ENCODE measurements at places on chromosomes 5 and 9.

DNA sequence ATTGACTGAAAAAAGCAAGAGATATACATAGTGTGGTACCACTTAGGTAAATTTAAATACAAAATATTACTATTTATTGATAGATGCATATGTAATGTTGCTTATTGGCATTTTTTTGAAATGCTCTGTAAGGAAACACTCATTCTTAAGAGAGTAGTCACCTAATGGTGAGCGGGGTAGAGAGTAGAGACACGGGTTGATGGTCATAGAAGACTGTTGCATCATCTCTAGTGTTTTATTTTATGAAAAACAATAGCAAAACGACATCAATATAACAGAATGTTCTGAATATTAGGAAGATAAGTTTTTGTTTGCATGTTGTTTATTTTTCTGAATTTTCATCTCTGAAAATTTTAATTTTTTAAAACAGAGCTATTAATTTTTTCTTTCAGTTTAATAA lies 4.0 kb downstream of the SRP19 start:
- DNase-seq: no peak

DNA sequence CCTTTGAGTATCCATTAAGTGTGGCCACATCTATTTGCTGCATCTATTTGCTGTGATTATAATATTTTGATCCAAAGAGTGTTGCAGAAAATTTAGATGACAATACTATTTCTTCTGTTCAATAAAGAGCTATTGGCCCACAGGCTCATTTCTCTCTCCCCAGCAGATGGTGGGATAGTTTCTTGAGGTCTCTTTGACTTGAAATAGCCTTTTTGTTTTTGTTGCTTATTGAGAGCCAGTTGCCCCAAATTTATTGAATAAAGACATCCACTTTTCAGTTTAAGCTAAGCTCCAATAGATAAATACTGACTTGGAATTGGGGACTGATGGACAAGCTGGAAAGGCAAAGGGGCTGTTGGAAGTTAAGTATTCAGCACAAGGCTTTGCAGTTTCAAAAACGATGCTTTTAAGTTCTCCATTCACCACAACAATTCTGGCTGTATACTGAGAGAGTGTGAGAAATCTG lies 290.1 kb upstream of the MPDZ start:
- DNase-seq: no peak

GRCh38 chr9:88826181-88826580 lies 165.1 kb upstream of the S1PR3 start:
- DNase-seq: no peak

DNA sequence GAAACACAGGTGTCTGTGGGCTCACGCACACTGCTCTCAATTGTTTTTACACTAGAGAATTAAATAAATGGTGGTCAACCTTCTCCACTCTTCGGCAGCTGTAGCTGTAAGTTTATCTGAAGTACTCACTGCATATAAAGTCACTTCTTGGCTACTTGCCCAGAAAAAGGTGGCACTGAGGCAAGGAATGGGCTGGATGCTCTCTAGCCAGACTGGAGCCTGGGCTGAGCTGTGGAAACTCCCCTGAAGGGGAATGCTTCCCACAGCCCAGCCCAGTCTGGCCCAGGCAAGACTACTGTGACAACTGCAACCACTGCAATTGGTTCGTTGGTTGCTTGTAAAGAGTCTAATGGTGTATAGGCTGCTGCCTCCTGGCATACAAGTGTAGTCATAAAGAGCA lies 4.5 kb downstream of the LEAP2 start:
- no peak for DNase-seq

DNA sequence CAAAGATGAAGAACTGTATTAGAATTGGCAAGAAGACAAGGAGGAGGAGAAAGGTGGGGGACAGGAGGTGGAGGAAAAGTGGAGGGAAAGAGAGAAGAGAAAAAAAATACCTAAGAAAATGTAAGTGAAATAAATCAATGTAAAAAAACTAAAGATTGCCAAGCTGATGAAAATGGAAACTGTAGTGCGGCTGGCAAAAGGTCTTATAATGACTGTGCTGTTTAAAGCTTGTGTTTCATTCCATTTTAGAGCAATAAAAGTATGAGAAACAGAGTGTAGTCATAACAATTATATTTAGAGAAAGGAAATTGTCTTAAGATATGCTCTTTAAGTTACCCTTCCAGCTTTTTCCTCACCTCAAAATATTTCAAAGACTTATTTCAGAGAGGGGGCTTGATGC lies 670.5 kb upstream of the SEMA6A start:
- no peak for DNase-seq

GRCh38 chr9:87873607-87874303 lies 8.9 kb upstream of the SPATA31E1 start:
- no peak for DNase-seq

DNA sequence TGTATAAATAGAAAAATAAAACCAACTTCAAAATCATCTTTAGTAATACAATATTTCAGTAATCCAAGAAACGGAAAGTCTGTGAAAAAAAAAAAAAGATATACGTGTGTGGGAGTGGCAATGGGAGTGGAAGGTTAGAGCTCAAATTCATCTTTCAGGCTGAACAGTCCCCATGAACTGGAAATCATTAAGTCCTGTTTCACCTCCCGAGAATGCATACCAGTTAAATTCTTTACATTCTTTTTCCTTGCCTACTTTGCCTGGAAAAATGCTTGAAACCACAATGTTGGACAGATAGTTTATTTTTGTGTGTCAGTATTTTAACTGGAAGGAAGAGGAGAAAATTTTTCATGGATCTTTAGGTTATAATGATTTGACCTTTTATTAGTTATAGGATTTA lies 166.8 kb downstream of the MUSK start:
- no peak for DNase-seq

- DNase-seq: no peak
These were observed 525.9 kb upstream of the ZNF608 start for GRCh38 chr5:125272357-125272756.

- no peak for DNase-seq
These were observed 66.3 kb downstream of the PSAT1 start for GRCh38 chr9:78363221-78363620.

DNA sequence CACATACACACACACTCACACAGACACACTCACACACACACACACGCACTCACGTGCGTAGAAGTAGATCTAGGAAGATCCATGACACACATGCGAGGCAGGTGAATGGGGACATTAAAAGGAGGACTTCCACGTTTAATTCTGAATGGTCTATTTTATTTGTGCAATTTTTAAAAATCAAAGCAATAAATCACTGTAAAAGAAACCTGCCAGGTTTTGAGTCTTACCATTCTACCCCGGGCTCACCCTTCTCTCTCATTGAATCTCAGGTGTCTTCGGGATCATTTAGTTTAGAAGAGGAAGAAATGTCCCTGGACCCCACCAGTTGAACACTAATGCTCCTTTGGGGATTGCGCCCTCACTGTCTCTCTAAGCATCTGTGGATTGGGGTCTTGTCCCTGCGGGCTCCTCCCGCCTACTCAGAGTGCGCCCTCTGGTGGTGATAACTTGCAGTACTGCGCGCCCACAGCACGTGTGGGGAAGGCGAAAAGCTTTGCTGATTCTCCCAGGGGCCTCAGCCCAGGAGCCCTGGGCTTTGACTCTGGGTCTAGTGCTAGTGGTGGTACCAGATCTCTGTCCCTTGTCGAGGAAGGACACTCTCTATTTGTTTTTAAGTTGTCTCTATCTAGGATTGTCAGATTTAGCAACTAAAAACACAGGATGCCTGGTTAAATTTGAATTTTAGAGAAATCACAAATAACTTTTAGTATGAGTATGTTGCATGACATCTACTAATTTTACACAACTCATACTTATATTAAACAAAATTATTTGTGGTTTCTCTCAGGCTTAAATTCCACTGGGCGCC lies 34.8 kb downstream of the BOD1 start:
- DNase-seq: peak; percentile 64

GRCh38 chr5:43042626-43043399 lies 2.7 kb upstream of the ANXA2R start:
- DNase-seq: peak; percentile 60

DNA sequence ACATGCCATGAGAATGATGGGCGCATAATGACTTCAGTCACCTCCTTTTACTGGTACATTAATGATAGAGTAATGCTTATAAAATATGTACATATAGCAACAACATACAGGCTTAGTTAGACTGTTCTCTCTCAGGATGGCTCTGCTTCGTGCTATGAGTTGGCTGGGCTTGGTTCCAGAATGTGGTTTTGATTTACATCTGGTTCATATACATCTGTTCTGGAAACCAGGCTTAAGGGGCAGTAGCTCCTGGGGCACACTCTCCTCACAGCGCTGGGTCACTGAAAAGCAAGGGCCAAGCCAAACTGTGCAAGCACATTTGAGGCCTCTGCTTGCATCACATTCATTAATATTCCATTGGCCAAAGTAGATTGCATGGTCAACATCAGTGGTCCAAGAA lies 44.9 kb downstream of the PCSK1 start:
- no peak for DNase-seq

DNA sequence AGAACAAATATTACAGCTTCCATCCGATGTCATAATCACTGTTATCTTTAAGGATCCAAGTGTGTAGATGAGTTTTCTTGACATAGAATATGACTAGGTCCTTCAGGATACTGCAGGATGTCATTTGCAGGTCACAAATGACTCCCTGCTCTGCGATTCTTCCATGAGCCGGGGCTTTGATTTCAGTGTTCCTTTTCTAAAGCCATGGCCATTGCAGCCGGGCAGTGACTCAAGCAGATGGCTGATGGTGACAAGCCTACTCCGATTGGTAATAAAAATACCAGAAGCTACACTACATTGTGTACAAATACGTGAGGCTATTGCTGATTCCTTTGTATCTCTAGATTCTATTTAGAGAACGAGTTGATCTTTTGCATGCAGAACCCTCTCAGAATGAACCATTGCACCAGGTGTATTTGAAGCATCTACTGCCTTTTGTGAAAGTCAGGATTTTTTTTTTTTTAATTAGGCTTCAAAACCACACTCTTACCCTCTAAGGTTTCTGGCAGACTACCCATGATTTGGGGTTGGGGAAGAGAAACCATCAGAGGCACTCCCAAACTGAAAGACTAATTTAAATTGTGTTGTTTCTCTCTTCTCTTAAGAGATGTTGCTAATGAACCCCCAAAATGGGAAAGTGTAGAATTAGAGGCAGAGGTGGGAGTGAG lies 271.0 kb upstream of the ADRA1B start:
- no peak for DNase-seq

GRCh38 chr5:1171340-1171941 lies 30.0 kb upstream of the SLC6A19 start:
- DNase-seq: no peak

GRCh38 chr5:37071901-37072581 lies 177.1 kb downstream of the CPLANE1 start:
- DNase-seq: no peak

- no peak for DNase-seq
These were observed 149.2 kb upstream of the CDKN2B start for GRCh38 chr9:22158271-22158670.

DNA sequence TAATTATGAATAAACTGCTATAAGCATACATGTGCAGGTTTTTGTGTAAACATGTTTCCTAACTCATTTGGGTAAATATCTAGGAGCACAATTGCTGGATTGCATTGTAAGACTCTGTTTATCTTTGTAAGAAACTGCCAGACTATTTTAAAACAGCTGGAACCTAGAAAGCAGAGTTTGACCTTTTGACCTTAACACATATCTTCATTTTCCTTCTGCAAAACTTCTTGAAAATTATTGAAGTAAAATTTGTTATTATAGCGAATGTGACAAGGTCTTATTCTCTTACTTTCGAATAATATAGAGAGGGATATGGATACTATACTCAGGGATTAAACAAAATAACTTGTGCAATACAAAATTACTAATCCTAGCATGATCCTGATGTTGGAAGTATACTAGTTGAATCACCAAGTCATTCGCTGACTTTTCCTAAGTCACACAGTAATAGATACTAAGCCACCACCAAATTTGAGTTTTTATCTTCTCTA lies 3.2 kb upstream of the ANXA1 start:
- no peak for DNase-seq

GRCh38 chr5:4879075-4879474 lies 261.1 kb upstream of the ADAMTS16 start:
- no peak for DNase-seq

- no peak for DNase-seq
These were observed 1.5 kb upstream of the GABBR2 start for GRCh38 chr9:98709968-98710965.

DNA sequence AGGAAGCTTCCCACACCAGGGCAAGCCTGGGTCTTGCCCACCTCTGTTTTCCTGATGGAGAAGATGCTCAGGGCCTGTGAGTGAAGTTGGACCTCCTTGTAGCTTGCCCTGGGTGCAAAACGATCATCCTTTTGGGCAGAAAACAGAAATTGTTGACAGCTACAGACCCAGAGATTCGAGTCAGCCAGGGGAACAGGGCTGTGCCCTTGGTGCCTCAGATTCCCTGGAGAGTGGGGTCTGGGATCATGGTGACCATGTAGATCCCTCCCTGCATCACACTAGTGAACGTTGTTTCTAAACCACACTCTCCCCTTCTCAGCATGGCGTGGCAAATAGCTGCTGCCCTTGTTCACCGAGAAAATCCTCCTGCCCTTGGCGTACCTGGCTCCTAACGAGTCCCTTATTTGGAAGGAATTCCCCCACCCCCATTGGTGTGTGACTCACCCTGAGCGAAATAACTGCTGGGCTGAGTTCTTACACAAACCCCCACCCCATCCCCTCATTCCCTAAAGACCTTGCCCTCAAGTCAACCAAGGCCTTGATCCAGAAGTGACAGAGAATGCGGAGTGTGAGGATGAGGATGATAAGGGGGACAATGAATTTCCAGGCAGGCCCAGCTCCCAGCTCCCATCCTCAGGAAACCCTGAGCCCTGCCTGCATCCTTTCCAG lies 1.1 kb upstream of the DCANP1 start:
- no peak for DNase-seq

DNA sequence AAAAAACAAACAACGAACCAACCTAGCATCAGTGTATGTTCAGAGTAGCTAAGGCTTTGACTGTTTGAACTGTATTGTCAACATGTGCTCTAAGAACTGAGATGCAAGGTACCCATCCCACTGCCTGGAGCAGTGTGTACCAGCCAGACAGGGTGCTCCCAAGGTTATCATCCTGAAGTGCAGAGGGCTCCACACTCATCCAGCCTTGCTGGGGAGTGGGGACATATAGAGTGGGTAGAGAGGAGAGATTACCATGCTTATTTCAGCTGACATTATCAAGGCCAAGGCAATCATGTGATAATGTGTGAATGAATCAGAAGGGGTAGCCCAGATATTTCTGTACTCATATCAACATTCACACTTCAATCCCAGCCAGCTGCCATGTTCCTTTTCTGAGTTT lies 68.7 kb upstream of the ZNF622 start:
- no peak for DNase-seq

DNA sequence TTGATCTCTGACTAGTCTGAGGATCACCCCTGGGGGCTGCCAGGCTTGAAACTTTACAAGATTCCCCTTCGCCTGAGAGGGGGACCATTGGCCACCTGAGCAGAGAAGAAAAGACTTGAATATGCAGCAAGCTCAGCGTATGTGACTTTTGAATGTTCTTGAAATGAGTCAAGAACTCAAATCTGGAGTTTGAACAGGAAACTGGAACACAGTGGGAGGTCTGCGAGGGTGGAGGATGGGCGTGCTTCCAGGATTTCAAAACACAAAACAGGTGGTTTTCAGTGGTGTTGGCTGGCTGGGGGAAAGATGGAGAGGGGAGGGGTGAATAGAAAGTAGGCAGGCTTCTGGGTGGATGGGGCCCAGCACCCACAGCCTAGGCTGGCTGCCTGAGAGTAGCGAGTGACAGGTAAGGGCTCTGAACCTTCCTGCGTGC lies 40.6 kb downstream of the TMEM174 start:
- DNase-seq: no peak

GRCh38 chr5:75568202-75568601 lies 43.1 kb upstream of the ANKDD1B start:
- DNase-seq: no peak

- DNase-seq: no peak
These were observed 31.4 kb upstream of the LPCAT1 start for GRCh38 chr5:1555011-1555807.

- no peak for DNase-seq
These were observed 30.4 kb upstream of the KLF9 start for GRCh38 chr9:70444904-70445303.

Measured in neuronal stem cell (in vitro differentiated cells).